PC-3 (cell line): ENCODE measurements at places on chromosomes 7 and 10. TPM values are rescaled to one million over a fixed set of nuclear protein-coding genes. Genes with fewer than 3 reads are reported as not detected.

The SLC26A5 gene
- 0.29 and 0.86 TPM in 2 replicates for total RNA-seq

DNA sequence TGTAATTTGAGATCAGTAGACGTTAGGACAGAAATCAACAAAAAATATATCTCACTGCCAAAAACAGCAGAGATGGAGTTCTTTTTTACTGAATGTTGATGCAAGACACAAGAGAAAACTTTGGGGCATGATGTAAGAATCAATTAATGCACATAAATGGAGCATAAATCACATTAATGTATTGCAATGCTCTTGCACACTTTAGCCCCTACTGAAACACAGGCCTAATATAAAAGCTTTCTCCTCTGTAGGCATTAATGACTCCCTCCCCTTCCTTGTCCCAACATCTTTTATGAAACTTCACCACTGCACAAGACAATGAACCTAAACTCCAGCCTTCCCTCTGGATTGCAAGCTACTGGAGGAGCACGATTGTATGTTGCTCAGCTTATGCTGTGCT lies 58.8 kb downstream of the CACNA2D1 start:
- H3K27ac ChIP-seq: no peak overlapping the region
- no peaks in the 10 kb centered on the region for H3K36me3 ChIP-seq
- H3K4me1 ChIP-seq: no peaks in the 10 kb centered on the region

GRCh38 chr10:101889256-101890210 lies 45.9 kb upstream of the KCNIP2 start:
- DNase-seq: peak; percentile 76
- H3K27me3 ChIP-seq: no peaks in the 10 kb centered on the region
- no peak overlapping the region for H3K4me3 ChIP-seq
- no peaks in the 10 kb centered on the region for H3K36me3 ChIP-seq
- no peak overlapping the region for H3K27ac ChIP-seq

DNA sequence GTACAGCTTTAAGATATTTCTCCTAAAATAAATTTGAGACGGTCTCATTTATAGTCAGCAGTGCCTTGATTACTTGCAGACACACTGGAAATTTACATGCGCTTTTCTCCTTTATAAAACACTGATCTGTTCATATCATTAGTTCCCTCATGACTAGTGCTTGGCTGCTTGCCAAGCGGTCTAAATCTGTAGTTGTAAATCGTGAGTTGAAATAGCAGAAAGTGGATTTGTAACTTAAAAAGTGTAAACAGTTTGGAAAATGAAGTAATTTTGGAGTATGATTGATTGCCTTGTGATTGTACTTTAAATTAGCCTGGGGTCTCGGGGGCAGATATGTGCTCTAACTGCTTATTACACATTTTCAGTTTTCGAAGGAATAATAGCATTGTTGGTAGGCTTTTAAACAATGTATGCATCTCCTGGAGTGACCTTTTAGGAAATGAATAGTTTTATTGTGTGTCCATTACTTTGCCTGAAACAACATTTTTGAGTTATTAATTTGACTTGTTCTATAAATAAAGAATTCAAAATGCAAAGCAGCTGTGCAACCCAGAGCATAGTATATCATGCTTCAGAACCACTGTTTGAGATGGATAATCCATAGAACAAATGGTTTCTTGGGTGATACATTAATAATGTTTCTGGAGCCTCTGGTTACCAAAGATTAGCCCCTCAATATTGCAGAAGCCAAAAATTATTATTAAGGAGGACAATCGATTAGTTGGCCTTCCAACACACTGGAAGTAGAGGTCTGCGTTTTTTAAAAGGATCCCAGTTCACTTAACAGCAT lies 73.3 kb downstream of the ARID5B start:
- peak; percentile 68 for DNase-seq
- H3K4me3 ChIP-seq: no peak overlapping the region
- peaks cover 26% of the 10 kb centered on the region for H3K4me1 ChIP-seq

The ABI1 gene
- total RNA-seq: 20.7 and 25.2 TPM in 2 replicates

The GNG11 gene
- total RNA-seq: 3.0 and 4.4 TPM in 2 replicates

The STEAP2 gene
- 4.7 and 7.0 TPM in 2 replicates for total RNA-seq

- no peak for DNase-seq
- H3K27ac ChIP-seq: no peak overlapping the region
- no peaks in the 10 kb centered on the region for H3K36me3 ChIP-seq
- H3K27me3 ChIP-seq: peaks cover 9% of the 10 kb centered on the region; the same call in 1 of the 2 replicates
- no peaks in the 10 kb centered on the region; the same call in 1 of the 2 replicates for H3K4me1 ChIP-seq
Observed at GRCh38 chr10:101122270-101123084, 8.6 kb upstream of the TLX1 start.

GRCh38 chr7:128407233-128407589 lies 2.6 kb downstream of the IMPDH1 start:
- peaks cover 20% of the 10 kb centered on the region for H3K4me1 ChIP-seq
- DNase-seq: no peak
- H3K36me3 ChIP-seq: peaks cover 9% of the 10 kb centered on the region; the same call in 1 of the 2 replicates
- H3K4me3 ChIP-seq: no peak overlapping the region

GRCh38 chr7:30193336-30193943 lies 58.7 kb downstream of the MTURN start:
- H3K36me3 ChIP-seq: no peaks in the 10 kb centered on the region
- no peak overlapping the region for H3K4me3 ChIP-seq
- no peaks in the 10 kb centered on the region for H3K27me3 ChIP-seq

- peak; percentile 41 for DNase-seq
- H3K4me3 ChIP-seq: no peak overlapping the region
- H3K27me3 ChIP-seq: no peaks in the 10 kb centered on the region
- no peaks in the 10 kb centered on the region for H3K4me1 ChIP-seq
Observed at GRCh38 chr10:108230478-108231170, 1066.1 kb upstream of the SORCS1 start.

- DNase-seq: peak; percentile 48
- no peak overlapping the region for H3K4me3 ChIP-seq
- no peak overlapping the region for H3K27ac ChIP-seq
- peaks cover 12% of the 10 kb centered on the region for H3K4me1 ChIP-seq
Observed at GRCh38 chr7:100022621-100023020, 7.2 kb downstream of the ZKSCAN1 start.

DNA sequence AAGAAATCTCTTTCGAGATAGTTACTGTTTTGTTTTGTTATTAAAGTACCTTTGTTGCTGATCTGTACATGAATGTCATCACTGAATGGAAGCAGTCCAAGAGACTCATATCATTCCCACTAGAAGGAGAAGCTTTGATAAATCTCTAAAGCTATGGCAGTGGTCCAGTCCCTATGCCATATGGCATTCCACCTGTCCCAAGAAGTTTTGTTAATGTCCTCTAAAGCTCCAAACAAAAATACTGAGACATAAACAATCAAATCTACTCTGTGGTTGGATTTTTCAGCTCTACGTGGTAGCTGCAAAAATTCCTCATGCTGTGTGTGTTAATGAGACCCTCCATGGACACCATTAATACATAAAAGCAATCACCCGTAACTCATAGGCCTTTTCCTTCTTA lies 94.1 kb downstream of the LRRN3 start:
- H3K27ac ChIP-seq: no peak overlapping the region
- no peak overlapping the region for H3K4me3 ChIP-seq
- H3K36me3 ChIP-seq: no peaks in the 10 kb centered on the region
- no peaks in the 10 kb centered on the region for H3K4me1 ChIP-seq
